ENCODE measurements at places on chromosomes 12 and 14. TPM values are rescaled to one million over a fixed set of nuclear protein-coding genes. Genes with fewer than 3 reads are reported as not detected.

GRCh38 chr12:76790564-76791552 lies 26.9 kb downstream of the ZDHHC17 start:
- peaks cover 3% of the 10 kb centered on the region for H3K4me1 ChIP-seq
- no peak for DNase-seq
- no peak overlapping the region for H3K27ac ChIP-seq
- no peaks in the 10 kb centered on the region for H3K27me3 ChIP-seq
- H3K4me3 ChIP-seq = no peak overlapping the region
- no peaks in the 10 kb centered on the region for H3K36me3 ChIP-seq

DNA sequence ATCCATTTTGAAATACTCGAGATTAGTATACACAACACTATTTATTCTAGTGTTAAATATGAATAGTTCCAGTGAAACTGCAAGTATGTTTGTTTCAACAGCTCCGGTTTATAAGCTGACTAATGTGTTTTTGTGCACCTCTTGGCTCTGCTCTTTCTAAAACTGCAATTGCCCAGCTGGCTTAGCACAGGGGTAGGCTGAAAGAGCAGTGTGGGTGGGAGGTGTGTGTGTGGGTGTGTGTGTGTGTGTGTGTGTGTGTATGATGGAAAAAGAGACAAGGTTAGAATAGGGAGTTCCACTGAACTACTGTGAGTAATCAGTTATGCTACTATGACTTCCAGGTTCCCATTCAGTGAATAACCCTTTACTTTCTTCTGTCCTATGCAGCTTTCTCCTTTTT lies 37.8 kb upstream of the DDHD1 start:
- no peaks in the 10 kb centered on the region for H3K4me1 ChIP-seq
- H3K27me3 ChIP-seq = no peaks in the 10 kb centered on the region
- no peak overlapping the region for H3K27ac ChIP-seq
- no peak overlapping the region for H3K4me3 ChIP-seq
- no peaks in the 10 kb centered on the region for H3K36me3 ChIP-seq

- H3K4me1 ChIP-seq = no peaks in the 10 kb centered on the region
- DNase-seq = no peak
- H3K36me3 ChIP-seq = no peaks in the 10 kb centered on the region
- H3K27me3 ChIP-seq = no peaks in the 10 kb centered on the region
Observed at GRCh38 chr12:27865421-27865820, 85.4 kb upstream of the MANSC4 start.

- peaks cover 11% of the 10 kb centered on the region for H3K4me1 ChIP-seq
- no peaks in the 10 kb centered on the region for H3K27me3 ChIP-seq
- no peak overlapping the region for H3K4me3 ChIP-seq
- no peaks in the 10 kb centered on the region for H3K36me3 ChIP-seq
- no peak for DNase-seq
Observed at GRCh38 chr14:23696701-23697239, 60.6 kb downstream of the DHRS2 start.

Gene DYRK2
- 8.8 TPM for total RNA-seq

- H3K4me1 ChIP-seq = peaks cover 8% of the 10 kb centered on the region
- no peak overlapping the region for H3K4me3 ChIP-seq
- H3K27me3 ChIP-seq = no peaks in the 10 kb centered on the region
Observed at GRCh38 chr14:105409364-105409763, 10.3 kb upstream of the MTA1 start.

DNA sequence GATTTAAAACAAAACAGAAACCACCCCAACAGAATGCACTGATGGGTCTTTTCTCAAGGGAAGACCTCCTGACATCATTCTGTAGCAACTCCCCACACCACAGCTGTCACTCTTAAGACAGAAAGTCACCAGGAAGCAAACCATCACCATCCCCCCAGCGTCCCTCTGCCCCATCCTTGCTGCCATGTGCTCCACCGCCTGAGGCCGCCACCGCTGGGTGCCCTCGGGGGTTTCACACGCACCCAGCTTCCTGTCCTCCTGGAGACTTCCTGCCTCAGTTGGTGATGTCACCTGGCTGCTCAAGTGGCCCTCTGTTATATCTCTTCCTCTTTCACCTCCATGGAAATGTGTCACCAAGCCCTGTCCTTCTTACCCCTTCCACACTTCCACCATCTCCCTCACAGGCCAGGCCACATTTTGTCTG lies 71.4 kb upstream of the GPR68 start:
- no peaks in the 10 kb centered on the region for H3K27me3 ChIP-seq
- H3K27ac ChIP-seq = no peak overlapping the region
- peaks cover 37% of the 10 kb centered on the region for H3K36me3 ChIP-seq

DNA sequence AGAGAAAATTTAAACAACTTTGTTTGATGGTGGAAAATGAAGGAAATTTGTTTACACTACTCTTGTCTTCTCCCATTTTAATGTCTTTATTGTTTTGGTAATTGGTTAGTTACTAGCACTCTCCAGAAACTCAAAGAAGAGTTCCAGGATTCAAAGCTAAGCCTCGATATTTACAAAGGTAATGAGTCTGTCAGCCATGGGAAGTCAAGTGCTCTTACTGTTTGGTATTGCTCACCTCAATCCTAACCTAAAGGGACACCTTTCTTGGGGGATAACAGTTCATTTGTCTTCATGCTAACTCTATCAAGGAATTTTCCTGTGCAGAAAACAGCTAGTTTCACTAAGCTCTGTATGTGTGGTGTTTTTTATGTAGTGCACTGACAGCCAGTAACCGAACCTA lies 222.9 kb upstream of the LMO3 start:
- no peak for DNase-seq
- H3K27ac ChIP-seq = no peak overlapping the region
- no peaks in the 10 kb centered on the region for H3K4me1 ChIP-seq
- no peaks in the 10 kb centered on the region for H3K27me3 ChIP-seq
- no peaks in the 10 kb centered on the region for H3K36me3 ChIP-seq

- no peaks in the 10 kb centered on the region for H3K36me3 ChIP-seq
- no peaks in the 10 kb centered on the region for H3K27me3 ChIP-seq
- DNase-seq = no peak
- H3K27ac ChIP-seq = no peak overlapping the region
- H3K4me1 ChIP-seq = peaks cover 2% of the 10 kb centered on the region
Observed at GRCh38 chr12:42473130-42473529, 116.4 kb downstream of the PRICKLE1 start.

Gene RASSF9
- 0.84 TPM for total RNA-seq

GRCh38 chr14:76950055-76951020 lies 78.2 kb downstream of the IRF2BPL start:
- H3K36me3 ChIP-seq = no peaks in the 10 kb centered on the region
- no peak overlapping the region for H3K4me3 ChIP-seq
- peaks cover 40% of the 10 kb centered on the region for H3K4me1 ChIP-seq
- DNase-seq = no peak

GRCh38 chr12:19412844-19413243 lies 26.4 kb upstream of the AEBP2 start:
- H3K4me1 ChIP-seq = no peaks in the 10 kb centered on the region
- no peak overlapping the region for H3K27ac ChIP-seq
- H3K27me3 ChIP-seq = no peaks in the 10 kb centered on the region

DNA sequence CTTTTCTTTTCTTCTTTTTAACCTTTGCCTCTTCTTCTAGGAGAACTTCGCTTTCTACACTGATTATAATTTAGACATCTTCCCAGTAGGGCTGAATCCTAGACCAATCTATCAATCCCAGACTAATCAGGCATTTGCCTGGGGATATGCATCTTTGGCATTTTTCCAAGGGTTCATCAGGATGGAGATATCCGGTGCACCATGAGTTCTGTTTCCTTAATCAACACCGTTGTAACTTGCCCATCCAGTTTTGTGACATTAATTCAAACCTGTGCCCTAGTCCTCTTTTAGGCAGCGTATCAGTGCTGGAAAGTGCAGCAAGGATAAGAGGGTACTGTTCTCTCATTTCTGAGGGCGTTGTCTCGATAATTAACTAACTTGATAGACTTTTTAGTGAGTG lies 617 bp upstream of the MGP start:
- no peaks in the 10 kb centered on the region for H3K27me3 ChIP-seq
- no peak overlapping the region for H3K27ac ChIP-seq
- no peaks in the 10 kb centered on the region for H3K4me1 ChIP-seq
- no peaks in the 10 kb centered on the region for H3K36me3 ChIP-seq
- no peak for DNase-seq
- H3K4me3 ChIP-seq = no peak overlapping the region

DNA sequence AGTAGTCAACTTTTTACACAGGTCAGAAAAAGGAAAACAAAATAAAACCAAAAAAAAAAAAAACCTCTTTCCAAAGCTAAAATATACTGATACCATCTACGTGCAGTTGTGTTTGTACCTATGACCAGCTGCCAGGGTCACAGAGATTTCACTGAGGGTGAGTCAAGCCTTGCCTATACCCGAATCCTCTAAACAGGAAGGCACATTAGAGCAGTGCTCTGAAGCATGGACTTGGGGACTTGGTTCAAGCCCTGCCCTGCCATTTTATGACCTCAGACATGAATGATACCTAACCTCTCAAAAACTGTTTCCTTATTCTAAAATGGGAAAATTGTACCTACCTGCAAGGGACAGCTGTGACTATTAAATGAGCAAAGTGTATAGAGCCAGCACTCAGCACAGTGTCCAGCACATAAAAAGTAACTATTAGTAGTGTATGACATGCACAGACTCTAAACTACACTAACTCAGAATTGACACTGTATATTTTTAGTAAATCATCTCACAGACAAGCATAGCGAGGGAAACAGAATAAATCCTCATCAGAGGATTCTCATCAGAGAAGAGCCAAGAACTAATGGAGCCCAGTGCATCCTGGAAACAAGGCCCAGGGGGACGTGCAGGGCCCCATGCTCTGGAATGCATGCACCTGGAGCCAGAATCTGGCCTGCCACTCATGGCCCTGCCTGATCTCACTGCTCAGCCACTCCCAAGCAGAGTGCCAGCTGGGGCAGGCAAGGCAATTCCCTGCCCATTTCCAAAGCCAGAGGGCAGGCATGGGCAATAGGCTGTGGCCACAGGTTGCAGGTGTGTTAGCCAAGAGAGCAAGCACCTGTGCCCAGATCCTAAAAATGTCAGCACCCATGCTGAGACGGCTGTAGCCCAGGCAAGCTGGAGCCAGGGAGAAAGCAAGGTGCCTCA lies 57.0 kb downstream of the NT5DC3 start:
- no peak for DNase-seq
- H3K27me3 ChIP-seq = no peaks in the 10 kb centered on the region
- H3K36me3 ChIP-seq = peaks cover 8% of the 10 kb centered on the region

DNA sequence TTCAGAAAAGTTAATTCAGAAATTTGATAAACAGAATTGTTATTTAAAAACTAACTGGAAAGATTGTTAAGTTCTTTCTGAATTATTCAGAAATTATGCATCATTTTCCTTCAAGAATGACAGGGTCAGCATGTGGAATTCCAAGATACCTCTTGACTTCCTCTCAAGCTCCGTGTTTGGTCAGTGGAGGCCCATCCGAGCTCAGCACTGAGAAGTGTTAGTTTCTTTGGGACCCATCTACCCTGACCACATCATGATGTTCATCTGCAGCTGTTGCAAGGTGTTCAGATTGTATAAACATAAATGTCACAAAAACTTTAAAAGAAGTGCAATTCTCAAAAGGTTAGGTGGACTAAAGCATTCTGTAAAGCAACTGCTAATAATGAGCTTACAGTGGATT lies 33.7 kb downstream of the MDM2 start:
- no peak overlapping the region for H3K4me3 ChIP-seq
- no peak overlapping the region for H3K27ac ChIP-seq
- no peak for DNase-seq
- peaks cover 29% of the 10 kb centered on the region for H3K36me3 ChIP-seq

- no peaks in the 10 kb centered on the region for H3K4me1 ChIP-seq
- no peaks in the 10 kb centered on the region for H3K27me3 ChIP-seq
- no peaks in the 10 kb centered on the region for H3K36me3 ChIP-seq
- H3K4me3 ChIP-seq = no peak overlapping the region
Observed at GRCh38 chr12:89927226-89927698, 218.6 kb upstream of the ATP2B1 start.

DNA sequence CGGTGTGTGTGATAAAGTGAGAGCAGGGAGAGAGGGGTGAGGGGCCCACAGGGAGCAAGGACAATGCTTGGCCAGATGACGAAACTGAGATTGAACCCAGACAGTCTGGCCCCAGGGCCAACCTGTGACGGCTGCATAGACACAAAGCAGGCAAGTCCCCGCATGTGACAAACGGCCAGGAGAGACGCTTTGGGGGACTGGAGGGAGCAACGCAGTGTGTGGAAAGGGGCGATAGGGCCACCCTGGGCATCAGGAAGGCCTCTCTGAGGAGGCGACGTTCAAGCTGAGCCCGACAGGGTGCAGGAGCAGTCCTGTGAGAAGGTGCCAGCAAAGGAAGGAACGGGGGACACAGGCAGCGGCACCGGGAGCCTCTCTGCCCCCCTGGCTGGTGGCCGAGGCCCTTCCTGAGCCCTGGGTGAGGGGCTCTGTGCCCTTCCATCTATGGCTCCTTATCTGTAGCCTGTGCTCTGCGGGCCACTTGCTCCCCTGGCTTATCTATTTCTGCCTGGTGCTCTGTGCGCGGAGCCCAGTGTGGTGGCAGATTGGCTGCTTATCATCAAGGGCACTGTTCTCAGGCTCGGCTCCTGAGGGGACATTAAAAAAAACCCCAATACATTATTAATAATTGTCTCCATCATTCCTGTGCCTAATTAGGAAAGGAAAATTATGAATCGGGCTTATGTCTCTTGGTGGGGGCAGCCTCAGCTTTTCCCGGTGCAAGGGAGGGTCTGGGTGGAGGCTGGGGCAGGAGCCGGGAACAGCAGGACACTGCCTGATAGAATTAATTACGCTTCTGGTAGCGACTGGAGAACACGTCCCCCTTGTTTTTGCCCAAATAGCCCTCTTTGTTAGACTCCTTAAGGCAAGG lies 39.8 kb downstream of the PRIMA1 start:
- H3K4me1 ChIP-seq = no peaks in the 10 kb centered on the region
- DNase-seq = peak; percentile 57
- no peak overlapping the region for H3K4me3 ChIP-seq
- no peaks in the 10 kb centered on the region for H3K36me3 ChIP-seq
- peaks cover 3% of the 10 kb centered on the region for H3K27me3 ChIP-seq
- no peak overlapping the region for H3K27ac ChIP-seq

Gene SUPT16H
- 27.9 TPM for total RNA-seq

DNA sequence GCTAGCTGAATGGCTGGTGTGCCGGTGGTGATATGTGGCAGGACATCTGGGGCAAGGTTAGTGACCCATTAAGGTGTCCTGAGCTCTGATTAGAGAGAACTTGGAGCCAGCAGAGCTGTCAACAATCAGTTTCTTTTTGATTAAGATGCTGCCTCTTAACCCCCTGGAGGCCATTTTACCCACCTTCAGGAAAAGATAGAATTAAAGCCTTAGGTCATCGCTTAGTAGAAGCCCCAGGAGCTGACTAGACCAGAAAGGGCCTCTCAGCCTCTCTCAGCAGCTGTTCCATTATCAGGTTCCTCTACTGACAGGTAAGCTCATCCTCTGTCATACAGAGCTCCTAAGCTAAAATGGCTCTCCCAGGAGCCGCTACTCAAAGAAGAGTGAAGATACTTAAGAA lies 339.0 kb downstream of the FUT8 start:
- DNase-seq = no peak
- no peaks in the 10 kb centered on the region for H3K36me3 ChIP-seq
- no peaks in the 10 kb centered on the region for H3K27me3 ChIP-seq
- no peak overlapping the region for H3K27ac ChIP-seq
- H3K4me3 ChIP-seq = no peak overlapping the region
- H3K4me1 ChIP-seq = no peaks in the 10 kb centered on the region

Gene SIRT4
- total RNA-seq = 2.3 TPM

Measured in liver (tissue), 10 donors.